Vagina (tissue), 2 donors: ENCODE measurements at places on chromosomes 7 and 10.

DNA sequence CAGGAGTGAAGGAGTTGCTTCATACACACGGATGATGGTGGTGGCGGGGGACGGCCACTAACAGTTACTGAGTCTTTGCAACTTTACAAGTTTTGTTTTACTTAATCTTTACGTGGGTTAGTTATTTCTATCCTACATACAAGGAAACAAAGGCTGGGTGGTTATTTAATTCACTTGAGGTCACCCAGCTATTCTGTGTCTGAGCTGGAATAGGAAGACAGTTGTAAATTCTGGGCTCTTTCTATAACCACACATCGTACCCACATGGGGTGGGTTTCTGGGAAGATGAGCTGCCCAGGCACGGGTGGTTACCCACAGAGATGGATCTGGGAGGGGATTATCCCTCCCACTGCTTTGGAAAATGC is 137.9 kb downstream of the ANLN start:
- DNase-seq: no peak

GRCh38 chr7:47446871-47447466 is 134.9 kb downstream of the TNS3 start:
- no peak for DNase-seq

DNA sequence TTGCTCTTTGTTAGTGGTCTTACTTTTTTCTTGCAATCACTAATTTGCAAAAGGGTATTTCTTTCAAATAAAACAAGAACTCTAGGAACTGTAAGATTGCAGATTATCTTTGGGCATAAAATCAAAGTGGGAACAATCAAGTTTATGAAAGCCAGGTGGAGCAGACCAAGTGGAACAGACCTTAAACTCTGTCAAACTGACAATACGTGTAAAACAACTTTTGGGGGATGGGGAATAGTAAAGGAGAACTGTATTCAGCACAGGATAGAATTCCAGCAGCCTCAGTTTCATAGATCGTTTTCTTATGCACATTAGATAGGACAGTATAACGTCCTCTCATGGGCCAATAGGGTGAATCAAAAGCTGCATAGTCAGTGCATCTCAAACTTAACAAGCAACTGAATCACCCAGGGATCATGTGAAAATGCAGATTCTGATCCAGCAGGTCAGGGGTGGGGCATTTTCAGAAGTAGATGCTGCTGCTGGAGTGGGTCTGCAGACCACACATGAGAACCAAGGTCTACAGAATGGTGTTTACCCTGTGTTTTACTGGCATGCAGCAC is 120.7 kb downstream of the PIP4K2A start:
- DNase-seq: no peak

DNA sequence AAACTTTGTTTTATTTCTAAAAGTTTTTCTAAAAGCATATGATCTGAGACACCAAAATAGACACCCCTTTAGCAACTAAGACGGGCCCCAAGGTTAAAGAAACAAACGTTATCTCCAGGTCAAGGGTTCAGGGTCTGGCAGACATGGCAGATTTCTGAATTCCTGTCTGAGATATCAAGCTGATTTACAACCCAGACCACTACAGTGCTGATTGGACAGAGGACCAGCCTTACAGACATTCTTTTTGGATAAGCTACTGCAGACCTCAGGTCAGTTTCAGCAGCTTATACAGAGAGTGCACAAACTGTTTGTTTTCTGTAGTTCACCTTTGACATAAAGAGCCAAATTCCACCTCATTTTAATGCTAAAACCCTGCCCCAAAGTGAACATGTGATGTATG is 34.8 kb downstream of the SVOPL start:
- no peak for DNase-seq

DNA sequence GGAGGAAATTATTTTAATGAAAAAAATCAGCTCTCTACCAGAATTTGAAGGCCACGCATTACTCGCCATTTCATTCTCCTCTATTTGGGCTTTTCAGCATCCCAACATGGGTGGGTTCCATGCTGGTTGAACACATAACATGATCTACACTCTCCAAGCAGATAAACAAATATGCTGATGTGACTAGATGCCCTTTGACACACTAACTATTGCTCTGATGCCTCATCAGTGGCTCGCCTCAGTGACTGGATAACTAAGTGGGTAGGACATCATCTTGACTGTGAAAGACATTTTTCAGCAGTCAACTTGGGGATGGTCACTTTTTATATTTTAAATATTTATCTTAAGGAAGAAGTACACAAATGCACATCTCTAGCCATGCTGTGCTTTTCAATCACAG is 113.9 kb upstream of the LAMB4 start:
- no peak for DNase-seq
